Stimulated activated CD4-positive, alpha-beta T cell treated with anti-CD3 and anti-CD28 coated beads, Interleukin-15, amount 100 ng/mL, for 1 hour (primary cell): ENCODE measurements at places on chromosomes 1 and 21.

- no peak for DNase-seq
These were observed 5.6 kb downstream of the TMEM54 start for GRCh38 chr1:32895325-32896215.

DNA sequence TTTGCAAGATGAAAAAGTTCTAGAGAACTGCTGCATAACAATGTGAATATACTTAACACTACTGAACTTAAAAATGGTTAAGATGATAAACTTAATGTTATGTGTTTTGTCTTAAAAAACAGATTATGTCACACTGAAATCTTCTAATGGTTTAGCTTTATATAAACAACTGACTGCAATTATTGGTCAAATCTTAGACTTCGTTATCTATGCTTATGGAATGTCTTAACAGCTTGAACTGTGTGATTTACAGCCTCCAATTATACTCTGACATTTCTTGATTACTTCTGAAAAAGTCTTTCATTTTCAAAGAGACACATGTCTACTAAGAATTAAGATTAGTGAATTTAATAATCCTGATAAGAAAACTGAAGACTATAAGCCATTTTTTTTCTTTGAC lies 71.1 kb downstream of the ZSWIM5 start:
- DNase-seq = no peak

DNA sequence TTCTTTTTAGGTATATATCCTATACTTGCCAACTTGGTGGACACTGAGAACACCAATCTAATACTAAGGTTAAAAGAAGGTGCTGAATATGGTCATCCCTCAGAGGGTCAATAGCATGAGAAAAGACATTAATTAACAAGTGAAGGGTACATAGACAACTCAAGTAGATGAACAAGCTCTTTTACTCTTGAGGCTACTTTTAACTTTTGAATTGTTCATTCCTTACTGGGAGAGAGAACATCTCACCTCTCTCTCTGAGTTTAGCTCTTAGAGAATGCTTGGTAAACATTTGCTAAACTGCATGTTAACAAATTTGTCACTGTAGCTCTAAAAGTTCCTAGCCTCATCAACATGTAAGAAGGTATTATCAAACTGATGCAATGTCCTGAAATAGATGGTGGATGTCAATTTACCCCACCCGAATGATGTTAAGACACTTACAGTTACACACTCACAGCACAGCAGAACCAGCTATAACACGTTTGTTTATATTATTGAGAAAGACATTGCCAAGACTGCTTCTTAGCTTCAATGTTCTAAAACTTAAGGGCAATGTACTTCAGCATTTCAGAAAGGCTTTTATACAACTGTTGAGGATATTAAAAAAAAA lies 35.9 kb downstream of the HEATR1 start:
- DNase-seq = no peak

GRCh38 chr21:20968391-20968790 lies 29.8 kb upstream of the NCAM2 start:
- no peak for DNase-seq

DNA sequence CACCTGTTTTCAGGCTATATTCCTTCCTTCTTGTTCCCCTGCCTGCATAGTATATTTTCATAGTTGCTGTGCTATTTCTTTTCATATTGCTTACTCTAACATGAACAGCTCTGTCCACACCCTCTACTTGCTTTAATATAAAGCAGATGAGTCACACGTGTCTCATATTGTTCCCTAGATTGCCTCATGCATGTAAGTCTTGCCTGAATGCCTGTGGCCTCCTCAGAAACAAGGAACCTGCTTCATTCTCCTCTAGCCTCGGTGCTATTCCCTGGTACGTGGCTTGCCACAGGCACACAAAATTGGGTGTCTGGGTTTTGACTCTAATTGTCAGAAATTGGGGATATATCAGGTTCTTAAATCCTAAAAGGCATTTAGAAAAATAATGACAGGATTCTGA lies 16.5 kb upstream of the PKP1 start:
- no peak for DNase-seq

DNA sequence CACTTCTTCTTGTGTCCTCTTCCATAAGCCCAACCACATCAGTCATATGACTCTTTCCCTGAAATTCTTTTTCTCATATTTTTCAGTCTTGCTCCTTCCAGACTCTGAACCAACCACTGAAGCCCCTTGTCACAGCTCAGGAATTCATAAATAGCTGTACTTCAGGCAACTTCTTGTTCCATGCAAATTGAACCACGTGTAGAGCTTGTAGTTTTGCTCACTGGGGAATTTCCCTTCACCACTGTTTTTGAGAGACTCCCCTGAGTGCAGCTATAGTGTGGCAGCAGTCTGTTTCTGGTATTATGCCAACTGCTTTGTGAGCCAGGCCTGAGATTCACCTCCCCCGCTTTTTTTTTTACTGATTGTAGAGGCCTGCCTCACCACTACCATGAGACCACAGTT lies 150.3 kb upstream of the SPAG17 start:
- no peak for DNase-seq

GRCh38 chr1:176802316-176802715 lies 339.3 kb downstream of the PAPPA2 start:
- no peak for DNase-seq

GRCh38 chr1:68220420-68220819 lies 11.9 kb downstream of the WLS start:
- no peak for DNase-seq

- DNase-seq = no peak
These were observed 78.7 kb upstream of the RUNX1 start for GRCh38 chr21:35127851-35128250.

DNA sequence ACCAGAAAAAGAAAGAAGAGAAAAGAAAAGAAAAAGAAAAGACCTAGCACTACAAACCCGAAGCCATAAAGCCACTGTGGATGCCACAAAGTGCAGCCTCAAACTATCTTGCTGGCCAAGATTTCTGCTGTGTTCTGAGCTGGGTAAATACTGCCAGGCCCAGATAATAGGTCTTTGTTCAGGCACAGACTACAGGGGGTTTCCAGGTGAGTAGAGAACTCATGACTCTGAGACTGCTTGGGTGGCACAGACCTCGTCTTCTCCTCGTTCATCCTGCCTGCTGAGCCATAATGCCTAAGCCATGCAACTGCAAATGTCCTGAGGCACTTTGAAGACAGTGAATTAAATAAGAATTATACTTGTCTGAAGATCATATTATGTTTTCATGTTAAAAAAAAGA lies 651.8 kb downstream of the LMO4 start:
- no peak for DNase-seq

GRCh38 chr1:69498711-69499110 lies 69.0 kb upstream of the LRRC7 start:
- DNase-seq = no peak
